ENCODE measurements at places on chromosomes 12 and 14. TPM values are rescaled to one million over a fixed set of nuclear protein-coding genes. Genes with fewer than 3 reads are reported as not detected.

FBRSL1 gene
- 0.79 TPM for total RNA-seq

NTN4 gene
- total RNA-seq: 48.6 TPM

GPRC5D gene
- total RNA-seq: not detected

TDG gene
- total RNA-seq: 11.7 TPM

KIF26A gene
- total RNA-seq: not detected

SRRM4 gene
- total RNA-seq: not detected

PLEK2 gene
- 2.6 TPM for total RNA-seq

RNASE7 gene
- not detected for total RNA-seq

CPNE6 gene
- total RNA-seq: not detected

TC2N gene
- not detected for total RNA-seq
